ENCODE measurements at places on chromosomes 1 and 21.

DNA sequence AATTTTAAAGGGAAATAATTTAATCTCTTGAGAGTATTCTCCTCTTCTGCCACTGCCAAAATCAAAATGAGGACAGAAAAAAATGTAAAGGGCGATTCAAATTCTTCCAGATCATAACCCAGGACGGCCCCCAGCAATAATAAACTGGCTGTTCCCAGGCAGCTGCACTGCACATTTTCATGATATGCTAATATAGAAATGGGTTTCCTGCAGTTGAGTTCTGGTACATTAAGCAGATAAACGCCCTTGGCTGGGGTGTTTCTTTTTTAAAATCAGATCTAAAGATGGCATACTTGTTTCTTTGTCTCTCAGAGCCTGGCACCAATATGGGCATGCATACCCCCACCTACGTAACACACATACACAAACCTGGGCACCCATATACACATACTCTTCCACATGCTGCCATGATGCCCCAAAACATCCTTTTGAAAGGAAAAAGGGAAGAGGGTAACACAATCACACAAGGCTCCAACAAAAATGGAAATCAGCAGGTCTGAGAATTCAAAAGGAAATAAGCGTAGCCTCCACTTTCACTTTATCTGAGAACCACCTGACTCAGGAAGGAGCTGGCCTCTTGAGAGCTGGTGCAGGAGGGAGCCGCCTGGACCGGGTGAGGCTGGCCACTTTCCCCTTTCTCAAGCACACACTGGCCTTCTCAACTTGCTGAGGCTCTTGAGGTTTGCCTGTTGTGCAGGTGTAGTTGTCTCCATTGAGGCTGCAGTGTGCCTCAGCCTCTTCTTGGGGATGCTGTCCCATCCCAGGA lies 653.4 kb downstream of the KIF26B start:
- no peak for DNase-seq

DNA sequence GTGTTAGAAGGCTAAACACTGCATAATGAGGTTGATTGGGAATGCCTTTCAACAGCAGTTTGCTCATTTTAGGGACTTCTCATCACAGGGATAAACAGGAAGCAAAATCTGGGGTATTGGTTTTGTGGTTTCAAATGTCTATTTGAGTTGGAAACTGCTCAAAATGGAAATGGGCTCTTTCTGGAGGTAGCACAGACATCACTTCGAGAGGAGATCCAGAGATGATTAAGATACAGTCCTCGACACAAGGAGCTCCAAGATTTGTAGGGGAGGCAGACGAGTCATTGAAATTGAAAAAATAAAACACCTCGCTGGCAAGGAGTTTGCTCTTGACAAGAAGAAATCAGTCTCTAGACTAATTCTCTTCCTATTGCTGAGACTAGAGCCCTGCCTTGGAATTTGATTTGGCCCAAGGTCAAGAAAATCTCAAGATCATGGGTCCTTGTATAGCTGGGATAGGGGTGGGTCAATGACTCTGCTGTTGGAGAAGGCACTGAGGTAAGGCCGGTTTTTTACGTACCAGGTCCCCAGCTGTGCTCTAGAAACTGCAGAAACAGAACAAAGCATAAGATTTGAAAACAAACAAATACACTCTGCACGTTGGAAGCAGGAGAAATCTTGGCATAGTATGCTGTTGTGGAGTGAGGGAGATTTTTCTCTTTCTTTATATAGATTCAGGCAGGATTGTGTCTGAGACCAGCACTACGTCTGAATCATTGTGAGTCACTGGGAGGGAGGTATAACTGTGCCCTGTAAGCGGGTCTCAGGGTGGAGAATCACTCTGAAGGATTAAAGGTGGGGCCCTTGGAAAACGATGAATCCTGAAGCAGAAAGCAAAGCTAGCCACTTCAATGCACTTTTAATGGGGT lies 17.7 kb upstream of the KLHDC8A start:
- no peak for DNase-seq

DNA sequence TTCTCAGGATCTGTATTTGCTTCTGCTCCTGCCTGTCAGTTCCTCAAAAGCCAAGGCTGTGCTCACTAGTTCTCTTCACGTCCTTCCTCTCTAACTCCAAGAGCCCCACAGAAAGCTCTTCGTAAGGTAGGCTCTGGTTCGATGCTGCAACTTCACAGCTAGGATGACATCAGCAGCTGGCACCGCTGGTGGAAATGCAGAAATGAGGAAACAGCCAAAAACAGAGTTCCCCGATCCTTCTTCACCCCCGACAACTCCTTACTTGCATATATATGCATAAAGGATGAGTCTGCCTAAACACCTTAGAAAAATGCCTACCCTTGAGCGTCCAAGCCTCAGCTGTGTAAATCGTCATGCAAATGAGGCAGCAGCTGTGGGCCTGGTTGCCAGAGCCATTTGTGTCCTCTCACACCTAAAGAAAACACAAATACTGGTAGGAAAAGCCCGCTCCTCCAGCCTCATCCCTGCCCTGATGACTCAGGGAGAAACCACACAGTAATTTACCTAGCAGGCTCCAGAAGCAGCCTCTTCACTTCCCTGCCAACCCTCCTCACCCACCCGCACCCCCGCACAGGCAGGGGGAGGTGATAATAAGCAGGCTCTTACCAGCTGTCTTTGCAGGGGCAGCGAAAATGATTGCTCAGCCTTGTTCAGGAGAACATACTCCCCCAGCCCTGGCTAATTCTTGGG lies 28.2 kb downstream of the BATF3 start:
- DNase-seq: no peak

GRCh38 chr1:3593334-3593733 lies 18.0 kb downstream of the MEGF6 start:
- no peak for DNase-seq

GRCh38 chr1:52569449-52570210 lies 16.7 kb upstream of the TUT4 start:
- DNase-seq: no peak

DNA sequence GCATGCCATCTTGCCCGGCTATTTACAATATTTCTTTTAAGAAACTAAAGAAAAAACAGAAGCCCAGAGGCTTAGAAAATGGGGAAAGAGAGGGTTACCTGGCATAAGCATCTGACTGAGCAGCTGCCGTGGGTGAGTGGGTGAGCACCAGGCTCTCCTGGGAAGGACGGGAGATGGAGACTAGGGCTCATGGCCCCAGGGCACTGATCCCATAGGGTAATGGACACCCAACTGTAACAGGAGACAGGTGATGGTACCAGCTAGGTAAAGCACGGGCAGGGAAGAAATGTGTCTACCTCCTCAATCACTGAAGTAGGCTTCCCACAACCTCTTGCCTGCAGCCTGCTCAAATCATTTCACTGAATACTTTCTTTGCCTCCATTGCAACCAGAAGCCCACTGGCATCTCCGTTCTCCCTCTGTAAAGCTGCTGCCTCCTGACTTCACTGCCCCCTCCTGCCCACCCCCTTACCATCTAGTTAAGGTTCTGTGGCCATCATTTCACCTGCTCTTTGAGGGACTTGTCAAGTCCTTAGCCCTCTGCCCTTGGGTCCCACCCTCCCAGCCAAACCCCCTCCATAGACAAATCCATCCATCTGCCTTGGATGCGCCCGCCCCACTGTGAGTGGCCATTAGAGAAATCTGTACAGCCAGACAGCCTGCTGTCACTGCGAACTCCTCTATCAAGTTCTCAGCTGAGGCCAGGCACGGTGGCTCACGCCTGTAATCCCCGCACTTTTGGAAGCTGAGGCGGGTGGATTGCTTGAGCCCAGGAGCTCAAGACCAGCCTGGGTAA lies 6.2 kb downstream of the TMEM125 start:
- DNase-seq: no peak

DNA sequence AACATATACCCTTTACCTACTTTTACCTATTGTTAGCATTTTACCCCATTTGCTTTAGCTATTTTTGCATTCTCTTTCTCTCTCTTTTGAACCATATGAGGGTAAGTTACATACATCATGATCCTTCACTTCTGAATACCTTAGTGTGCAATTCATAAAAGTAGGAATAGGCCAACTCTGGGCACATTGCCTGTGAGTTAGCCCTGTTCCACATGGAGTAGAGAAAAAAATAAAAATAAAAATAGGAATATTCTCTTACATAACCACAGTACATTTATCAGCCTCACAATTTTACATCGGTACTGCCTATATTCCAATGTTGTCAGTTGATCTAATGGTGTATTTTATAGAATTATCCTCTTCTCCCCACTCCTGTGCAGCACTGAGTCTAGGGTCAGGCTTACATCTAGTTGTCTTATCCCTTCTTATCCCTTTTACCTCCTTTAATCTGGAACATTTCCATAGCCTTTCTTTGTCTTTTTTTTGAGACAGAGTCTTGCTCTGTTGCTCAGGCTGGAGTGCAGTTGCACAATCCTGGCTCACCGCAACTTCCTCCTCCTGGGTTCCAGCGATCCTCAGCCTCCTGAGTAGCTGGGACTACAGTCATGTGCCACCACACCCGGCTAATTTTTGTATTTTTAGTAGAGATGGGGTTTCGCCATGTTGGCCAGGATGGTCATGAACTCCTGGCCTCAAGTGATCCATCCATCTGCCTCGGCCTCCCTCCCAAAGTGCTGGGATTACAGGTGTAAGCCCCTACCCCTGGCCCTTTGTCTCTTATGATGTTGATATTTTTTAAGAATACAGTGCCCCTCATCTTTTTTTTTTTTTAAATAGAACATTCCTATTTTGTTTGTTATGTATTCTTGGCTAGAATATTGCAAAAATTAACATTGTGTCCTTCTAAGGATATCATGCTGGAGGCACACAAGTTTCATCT lies 11.1 kb upstream of the SLC30A1 start:
- DNase-seq: no peak

DNA sequence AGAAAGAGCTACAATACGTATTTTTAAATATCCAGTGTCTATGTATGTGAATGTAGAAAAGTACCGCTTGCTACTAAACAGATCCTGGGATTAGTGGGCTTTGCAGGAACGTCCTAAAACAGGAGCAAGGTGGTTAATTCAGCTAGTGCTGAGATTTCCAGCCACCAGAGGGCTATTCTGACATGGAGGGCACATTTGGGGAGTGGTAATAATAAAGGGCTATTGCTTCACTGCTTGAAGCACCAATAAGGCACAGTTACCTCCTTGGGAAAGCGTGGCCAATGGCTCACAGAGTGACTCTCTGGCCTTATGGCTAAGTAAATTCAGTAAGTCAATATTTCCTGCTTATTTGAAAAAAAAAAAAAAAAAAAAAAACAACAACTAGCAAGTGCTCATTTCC lies 152.4 kb downstream of the GABPA start:
- peak; percentile 18 for DNase-seq

DNA sequence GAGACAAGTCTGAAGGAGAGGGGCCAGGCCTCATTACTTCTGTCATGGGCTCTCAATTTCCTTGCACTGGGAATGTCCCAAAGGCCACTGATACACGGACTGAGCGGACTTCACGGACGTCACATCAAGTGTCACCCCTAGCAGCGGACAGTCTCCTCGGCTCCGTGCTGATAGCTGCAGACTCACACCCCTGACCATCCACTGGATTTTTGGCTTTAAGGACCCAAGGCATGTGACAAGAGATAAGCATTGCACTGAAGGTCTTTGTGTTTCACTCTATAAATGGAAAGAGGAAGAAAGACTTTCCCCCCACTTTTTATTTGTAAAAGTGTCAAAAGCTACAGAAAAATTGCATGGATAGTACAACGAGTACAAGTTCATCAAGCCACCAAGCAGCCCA lies 200.4 kb upstream of the FGGY start:
- no peak for DNase-seq

DNA sequence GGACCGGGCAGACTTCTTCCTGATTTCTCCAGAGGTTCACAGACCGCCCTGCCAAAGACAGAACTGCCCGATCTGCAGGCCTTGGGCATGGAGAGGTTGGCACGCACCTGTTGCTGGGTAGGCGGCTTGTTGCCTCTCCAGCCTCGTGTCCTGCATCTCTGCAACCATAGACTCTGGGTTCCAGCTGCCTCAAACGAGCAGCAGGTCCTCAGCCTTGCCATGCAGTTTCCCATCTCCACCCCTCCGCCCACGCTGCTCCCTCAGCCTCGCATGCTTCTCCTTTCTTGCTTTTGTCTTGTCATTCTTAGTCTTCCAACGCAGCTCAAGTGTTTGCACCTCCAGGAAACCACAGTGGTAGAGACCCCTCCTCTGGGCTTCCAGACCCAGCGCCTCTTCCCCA lies 126.2 kb downstream of the LACTBL1 start:
- DNase-seq: no peak

DNA sequence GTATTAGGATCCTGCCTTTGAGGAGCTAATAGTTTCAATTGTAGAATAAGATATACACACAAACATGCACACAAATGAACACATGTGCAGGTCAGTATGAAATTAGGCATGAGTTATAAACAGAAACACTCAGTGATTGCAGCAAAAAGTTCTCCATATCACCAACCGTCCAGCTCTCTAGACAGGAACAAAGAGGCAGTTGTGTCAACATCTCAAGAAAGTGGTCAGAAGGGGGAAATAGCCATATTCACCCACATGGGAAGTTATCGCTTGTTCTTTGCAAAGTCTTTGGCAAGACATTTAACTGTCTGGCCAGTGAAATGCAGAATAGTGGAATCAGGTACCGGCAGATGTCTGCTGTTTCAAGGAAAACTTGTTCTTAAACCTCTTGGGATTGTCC lies 29.4 kb upstream of the PIGC start:
- DNase-seq: no peak

GRCh38 chr1:1385931-1386330 lies 10.9 kb upstream of the AURKAIP1 start:
- DNase-seq: no peak

DNA sequence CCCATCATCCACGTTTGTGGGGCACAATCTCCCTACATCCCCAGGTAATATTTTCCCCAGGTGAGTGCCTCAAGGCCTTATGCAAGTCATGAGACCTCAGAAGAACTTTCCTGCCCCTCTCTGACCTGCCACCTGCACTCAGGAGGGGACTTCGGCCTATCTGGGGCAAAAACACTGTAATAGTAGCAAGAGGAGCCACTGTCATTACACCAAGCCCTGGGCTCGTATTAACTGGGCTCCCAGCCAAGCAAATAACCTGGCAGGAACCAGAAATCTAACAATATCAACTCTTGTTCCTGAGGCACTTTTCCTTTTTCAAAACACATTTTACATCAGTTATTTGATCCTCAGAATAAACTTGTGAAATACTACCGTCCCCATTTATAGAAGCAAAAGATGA lies 30.9 kb downstream of the LAMB3 start:
- no peak for DNase-seq

DNA sequence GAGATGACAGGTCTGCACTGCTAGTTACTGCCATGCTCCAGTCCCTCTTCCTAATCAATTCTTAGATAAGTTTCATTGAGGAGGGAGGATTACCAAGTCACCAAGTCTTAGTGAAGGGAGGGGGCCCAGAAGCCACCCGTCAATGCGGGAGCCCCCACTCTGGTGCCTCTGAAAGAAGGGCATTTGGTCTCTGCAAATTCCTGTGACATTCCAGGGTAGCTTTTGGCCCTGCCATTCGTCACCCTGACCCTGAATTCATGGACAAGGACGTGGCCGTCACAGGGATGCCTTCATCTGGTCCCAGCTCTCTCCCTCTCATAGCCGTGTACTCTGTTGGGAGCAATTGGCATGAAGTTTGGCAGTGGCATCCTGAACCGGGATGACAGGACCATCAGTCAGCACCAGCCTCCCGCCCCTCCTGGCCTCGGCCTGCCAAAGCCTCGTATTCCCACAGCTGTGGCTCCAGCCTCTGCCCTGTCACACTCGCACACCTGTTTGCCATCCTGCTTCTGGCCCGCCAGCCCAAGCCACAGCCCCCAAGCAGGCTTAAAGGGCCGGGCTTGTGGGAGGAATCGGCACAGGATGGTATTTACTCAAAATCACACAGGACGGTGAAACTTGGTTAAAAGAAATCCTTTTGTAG lies 150.7 kb downstream of the CLIC6 start:
- DNase-seq: no peak

Measured in WTC11 (cell line).